SHP77 (cell line): ENCODE measurements at places on chromosomes 5 and 9.

DNA sequence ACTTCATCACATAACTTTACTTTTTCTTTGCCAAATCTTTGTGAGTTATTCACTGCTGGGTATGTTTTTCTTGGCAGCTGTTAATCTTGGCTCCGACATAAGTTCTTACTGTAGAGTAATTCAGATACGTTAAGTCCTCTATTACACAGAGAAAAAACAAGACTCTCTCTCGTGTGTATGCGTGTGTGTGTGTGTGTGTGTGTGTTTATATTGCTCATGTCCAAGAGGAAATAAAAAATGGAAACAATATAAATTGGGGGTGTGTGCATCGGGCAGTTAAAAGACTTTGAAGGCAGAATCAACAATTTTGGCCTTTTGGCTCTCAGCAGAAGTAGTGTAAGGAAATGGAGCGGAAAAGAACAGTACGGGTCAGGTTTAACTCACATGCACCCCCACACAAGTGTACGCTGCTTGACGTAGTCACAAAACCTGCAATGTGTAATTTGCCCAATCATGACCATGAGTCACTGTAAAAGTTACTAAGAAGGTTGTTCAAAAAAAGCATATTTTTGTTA lies 67.2 kb upstream of the IFNE start:
- DNase-seq = no peak

DNA sequence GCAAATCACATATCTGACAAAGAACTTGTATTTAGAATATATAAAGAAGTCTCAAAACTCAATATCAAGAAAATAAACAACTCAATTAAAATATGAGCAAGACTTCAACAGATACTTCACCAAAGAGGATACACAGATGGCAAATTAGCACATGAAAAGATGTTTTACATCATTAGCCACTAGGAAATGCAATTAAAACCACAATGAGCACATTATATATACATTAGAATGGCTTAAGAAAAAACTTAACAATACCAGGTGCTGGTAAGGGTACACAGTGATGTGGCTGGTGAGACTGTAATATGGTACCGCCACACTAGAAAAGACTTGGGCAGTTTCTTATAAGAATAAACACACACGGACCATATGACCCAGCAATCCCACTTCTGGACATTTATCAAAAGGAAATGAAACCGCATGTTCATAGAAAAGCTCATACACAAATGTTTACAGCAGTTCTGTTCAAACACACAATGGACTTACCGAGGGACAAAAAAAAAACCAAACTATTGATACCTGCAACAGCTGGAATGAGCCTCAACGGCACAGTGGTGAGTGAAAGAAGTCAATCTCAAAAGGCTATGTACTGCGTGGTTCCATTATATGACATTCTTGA lies 27.6 kb downstream of the SEMA4D start:
- DNase-seq = no peak

DNA sequence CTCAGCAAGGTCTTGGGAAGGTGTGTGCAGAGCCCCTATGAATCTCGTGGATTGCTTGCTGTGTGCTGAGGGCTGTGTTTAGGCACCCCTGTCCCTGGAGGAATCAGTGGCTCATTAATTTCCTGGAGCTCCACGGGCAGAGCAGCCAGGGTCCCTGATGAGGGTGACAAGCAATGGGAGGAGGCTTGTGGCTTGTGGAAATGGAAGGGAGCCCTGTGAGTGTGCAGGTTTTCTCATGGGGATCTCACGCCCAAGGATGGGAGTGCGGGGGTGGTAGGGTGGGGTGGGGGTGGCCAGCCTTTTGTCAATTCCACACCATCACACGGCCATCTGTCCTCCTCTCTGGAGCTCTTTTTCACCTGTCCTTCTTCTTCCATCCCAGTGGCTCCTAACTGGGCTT lies 25.3 kb downstream of the PHF2 start:
- DNase-seq = no peak

DNA sequence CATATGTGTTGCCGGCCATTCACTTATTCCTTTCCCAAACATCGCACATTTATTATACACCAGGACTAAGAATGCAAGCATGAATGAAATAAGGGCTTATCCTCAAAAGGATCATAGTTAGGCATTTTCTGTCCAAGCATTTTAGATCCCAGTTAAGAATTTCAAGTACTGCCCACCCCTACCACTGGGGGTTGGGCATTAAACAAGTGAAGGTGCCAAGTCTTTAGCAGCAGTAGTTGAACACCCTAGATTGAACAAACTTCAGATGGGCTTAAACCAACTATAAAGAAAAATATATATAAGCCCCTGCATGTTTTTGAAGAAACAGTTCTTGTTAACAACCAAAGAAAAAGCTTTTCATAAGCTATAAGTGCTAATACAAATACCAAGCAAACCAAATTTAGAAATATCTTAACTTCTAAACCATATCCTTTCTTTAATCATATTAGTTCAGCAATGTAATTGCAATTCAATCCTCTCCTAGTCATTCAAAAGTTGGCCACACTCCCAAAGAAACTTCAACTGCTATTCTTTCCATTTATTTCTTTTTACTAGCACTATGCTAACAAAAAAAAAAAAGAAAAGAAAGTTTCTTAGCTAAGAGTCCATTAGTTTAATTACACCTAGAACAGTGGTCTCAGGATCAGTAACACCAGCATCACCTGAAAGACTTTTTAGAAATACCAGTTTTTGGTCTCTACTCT lies 149.8 kb downstream of the MLLT3 start:
- DNase-seq = no peak

GRCh38 chr5:60668686-60669304 lies 31.2 kb downstream of the DEPDC1B start:
- peak; percentile 14 for DNase-seq

DNA sequence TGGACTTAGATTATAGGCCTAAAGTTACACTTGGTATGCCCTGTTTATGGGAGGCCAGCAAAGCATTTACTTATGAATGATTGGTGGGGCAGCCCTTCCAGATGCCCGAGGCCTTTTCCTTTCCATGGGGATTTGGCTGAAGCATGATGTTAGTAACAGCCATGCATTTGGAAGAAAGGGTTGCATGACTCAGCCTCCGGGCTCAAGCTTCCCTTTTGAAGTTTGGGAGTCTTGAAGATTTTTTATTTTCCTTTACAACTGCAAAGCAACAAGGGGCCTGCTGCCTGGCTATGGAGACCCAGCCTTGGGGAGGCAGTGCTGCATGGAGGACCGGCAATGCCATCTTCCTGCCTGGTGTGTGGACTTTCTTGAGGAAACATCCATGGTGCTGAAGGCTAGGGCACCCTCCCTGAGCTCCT lies 244.7 kb downstream of the ICE1 start:
- DNase-seq = no peak

- no peak for DNase-seq
Observed at GRCh38 chr5:169044962-169045361, 256.0 kb downstream of the SLIT3 start.
